ENCODE measurements at places on chromosomes 6 and 20. TPM values are rescaled to one million over a fixed set of nuclear protein-coding genes. Genes with fewer than 3 reads are reported as not detected.
A peak's percentile ranks its signal among the peaks of the same experiment; 100 is the strongest.

- H3K27ac ChIP-seq, result no peak overlapping the region
- H3K36me3 ChIP-seq, result no peaks in the 10 kb centered on the region
- H3K4me3 ChIP-seq, result no peak overlapping the region
- H3K27me3 ChIP-seq, result no peaks in the 10 kb centered on the region
Observed at GRCh38 chr6:6648692-6649343, 60.3 kb downstream of the LY86 start.

Gene WFDC2
- total RNA-seq, result not detected

- DNase-seq, result no peak
- no peaks in the 10 kb centered on the region for H3K4me1 ChIP-seq
- H3K36me3 ChIP-seq, result no peaks in the 10 kb centered on the region
- H3K27me3 ChIP-seq, result no peaks in the 10 kb centered on the region
Observed at GRCh38 chr20:38377039-38377685, 30.9 kb downstream of the LBP start.

GRCh38 chr6:169156108-169156792 lies 97.4 kb downstream of the THBS2 start:
- no peak for DNase-seq
- peaks cover 39% of the 10 kb centered on the region for H3K4me1 ChIP-seq
- no peak overlapping the region for H3K4me3 ChIP-seq
- H3K36me3 ChIP-seq, result no peaks in the 10 kb centered on the region
- no peak overlapping the region for H3K27ac ChIP-seq

- H3K4me3 ChIP-seq, result peak overlapping the region; percentile 50
- no peaks in the 10 kb centered on the region for H3K36me3 ChIP-seq
- H3K4me1 ChIP-seq, result no peaks in the 10 kb centered on the region
Observed at GRCh38 chr6:161374971-161375873, 101.4 kb upstream of the AGPAT4 start.

GRCh38 chr20:36646678-36647077 lies 682 bp upstream of the SLA2 start:
- no peaks in the 10 kb centered on the region for H3K27me3 ChIP-seq
- no peaks in the 10 kb centered on the region for H3K4me1 ChIP-seq
- DNase-seq, result no peak
- H3K27ac ChIP-seq, result no peak overlapping the region
- peaks cover 6% of the 10 kb centered on the region for H3K36me3 ChIP-seq

Gene SLC12A5
- total RNA-seq, result not detected

DNA sequence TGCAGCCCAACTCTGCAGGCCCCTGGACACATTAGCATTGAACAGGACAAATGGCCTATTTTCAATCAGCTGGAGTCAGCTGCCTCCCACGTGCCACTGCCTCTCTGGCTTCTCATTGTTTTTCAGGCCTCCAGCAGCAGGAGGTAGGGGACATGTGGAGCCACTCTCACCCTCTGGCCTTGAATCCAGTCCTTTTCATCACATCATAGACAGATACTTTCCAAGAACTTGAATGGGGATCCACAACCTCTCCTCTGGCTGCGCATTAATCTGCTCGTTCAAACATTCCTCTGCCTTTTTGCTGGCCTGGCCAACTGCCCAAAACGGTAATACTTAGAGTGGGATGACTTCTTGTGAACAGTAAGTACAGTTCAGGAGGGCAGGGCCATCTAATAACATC lies 592.3 kb downstream of the PKHD1 start:
- no peaks in the 10 kb centered on the region for H3K27me3 ChIP-seq
- no peak for DNase-seq
- no peaks in the 10 kb centered on the region for H3K4me1 ChIP-seq
- no peak overlapping the region for H3K4me3 ChIP-seq
- no peaks in the 10 kb centered on the region for H3K36me3 ChIP-seq
